ENCODE measurements at places on chromosomes 5 and 9.
A peak's percentile ranks its signal among the peaks of the same experiment; 100 is the strongest.

DNA sequence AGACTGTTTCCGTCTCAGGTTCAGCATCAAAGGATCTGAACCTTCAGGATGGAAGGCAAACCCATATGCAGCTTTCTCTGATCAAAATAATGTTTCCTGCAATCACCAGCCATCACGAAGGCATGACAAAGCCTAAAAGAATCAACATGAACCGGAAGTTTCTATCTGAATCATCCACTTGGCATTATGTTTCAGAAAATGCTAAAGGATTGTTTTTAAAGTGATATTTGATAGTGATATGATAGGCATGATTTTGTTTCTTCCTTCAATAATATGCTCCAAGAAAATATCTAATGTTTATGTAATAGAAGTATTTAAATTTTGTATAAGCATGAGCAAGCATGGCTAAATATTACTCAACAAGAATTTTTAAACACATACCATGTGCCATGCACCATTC is 219.6 kb downstream of the PLK2 start:
- no peaks in the 10 kb centered on the region for H3K27me3 ChIP-seq
- no peaks in the 10 kb centered on the region for H3K36me3 ChIP-seq
- DNase-seq = no peak

- H3K27me3 ChIP-seq = no peaks in the 10 kb centered on the region
- no peaks in the 10 kb centered on the region for H3K36me3 ChIP-seq
- no peak overlapping the region for H3K4me3 ChIP-seq
- H3K27ac ChIP-seq = peak overlapping the region; percentile 87
- peaks cover 30% of the 10 kb centered on the region for H3K4me1 ChIP-seq
- no peak for DNase-seq
These were observed 274.5 kb upstream of the PTGER4 start for GRCh38 chr5:40405230-40405629.

DNA sequence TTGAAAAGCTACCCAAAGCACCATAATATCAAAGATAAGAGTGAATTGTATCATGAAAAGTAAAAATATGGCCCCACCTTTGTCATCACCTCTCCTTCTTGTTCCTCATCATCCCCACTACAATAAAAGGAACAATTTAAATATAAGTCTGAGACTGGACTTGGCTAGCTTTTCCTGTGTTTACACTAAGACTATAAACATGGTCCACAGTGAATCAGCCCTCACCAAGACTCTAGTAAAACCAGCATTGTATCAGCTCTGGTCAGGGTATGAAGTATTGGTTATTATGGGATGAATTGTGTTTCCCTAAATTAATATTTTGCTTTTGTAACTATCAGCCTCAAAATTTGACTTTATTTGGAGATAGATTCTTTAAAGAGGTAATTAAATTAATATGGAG is 105.4 kb downstream of the SLC25A46 start:
- no peak overlapping the region for H3K4me3 ChIP-seq
- no peak overlapping the region for H3K27ac ChIP-seq
- no peak for DNase-seq
- no peaks in the 10 kb centered on the region for H3K27me3 ChIP-seq
- H3K4me1 ChIP-seq = no peaks in the 10 kb centered on the region
- H3K36me3 ChIP-seq = no peaks in the 10 kb centered on the region

DNA sequence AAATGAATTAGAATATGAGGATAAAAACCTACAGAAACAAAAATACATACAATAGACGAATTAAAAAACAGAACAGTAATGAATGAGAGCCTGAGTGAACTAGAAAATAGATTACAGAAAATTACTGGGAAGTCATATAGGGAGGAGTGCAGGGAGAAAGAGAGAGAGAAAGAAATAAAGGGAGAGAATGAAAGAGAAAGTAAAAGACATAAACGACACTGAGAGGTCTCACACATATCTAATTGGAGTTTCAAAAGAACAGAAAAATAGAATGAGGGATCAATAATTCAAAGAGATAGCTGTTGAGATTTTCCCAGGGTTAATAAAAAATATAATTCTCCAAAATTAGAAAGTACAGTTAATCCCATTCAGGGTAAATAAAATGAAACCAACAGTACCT is 156.4 kb upstream of the FTMT start:
- no peaks in the 10 kb centered on the region for H3K27me3 ChIP-seq
- H3K4me1 ChIP-seq = no peaks in the 10 kb centered on the region
- DNase-seq = no peak
- no peaks in the 10 kb centered on the region for H3K36me3 ChIP-seq
- H3K4me3 ChIP-seq = no peak overlapping the region
- no peak overlapping the region for H3K27ac ChIP-seq

GRCh38 chr9:10079284-10079964 is 533.4 kb downstream of the PTPRD start:
- no peaks in the 10 kb centered on the region for H3K36me3 ChIP-seq
- H3K27me3 ChIP-seq = no peaks in the 10 kb centered on the region
- H3K4me3 ChIP-seq = no peak overlapping the region
- no peaks in the 10 kb centered on the region for H3K4me1 ChIP-seq
- no peak for DNase-seq

- H3K27ac ChIP-seq = no peak overlapping the region
- no peaks in the 10 kb centered on the region for H3K4me1 ChIP-seq
- peak; percentile 32 for DNase-seq
- H3K4me3 ChIP-seq = no peak overlapping the region
- H3K27me3 ChIP-seq = no peaks in the 10 kb centered on the region
These were observed 33.8 kb upstream of the ACO1 start for GRCh38 chr9:32350682-32351081.

- no peaks in the 10 kb centered on the region for H3K36me3 ChIP-seq
- H3K27me3 ChIP-seq = no peaks in the 10 kb centered on the region
- H3K27ac ChIP-seq = no peak overlapping the region
- H3K4me3 ChIP-seq = no peak overlapping the region
- H3K4me1 ChIP-seq = no peaks in the 10 kb centered on the region
- DNase-seq = no peak
These were observed 289.7 kb upstream of the DAP start for GRCh38 chr5:11050596-11051304.

- no peak overlapping the region for H3K27ac ChIP-seq
- H3K4me3 ChIP-seq = no peak overlapping the region
- no peaks in the 10 kb centered on the region for H3K36me3 ChIP-seq
- DNase-seq = no peak
- H3K4me1 ChIP-seq = no peaks in the 10 kb centered on the region
These were observed 90.1 kb downstream of the MPDZ start for GRCh38 chr9:13189362-13189761.

DNA sequence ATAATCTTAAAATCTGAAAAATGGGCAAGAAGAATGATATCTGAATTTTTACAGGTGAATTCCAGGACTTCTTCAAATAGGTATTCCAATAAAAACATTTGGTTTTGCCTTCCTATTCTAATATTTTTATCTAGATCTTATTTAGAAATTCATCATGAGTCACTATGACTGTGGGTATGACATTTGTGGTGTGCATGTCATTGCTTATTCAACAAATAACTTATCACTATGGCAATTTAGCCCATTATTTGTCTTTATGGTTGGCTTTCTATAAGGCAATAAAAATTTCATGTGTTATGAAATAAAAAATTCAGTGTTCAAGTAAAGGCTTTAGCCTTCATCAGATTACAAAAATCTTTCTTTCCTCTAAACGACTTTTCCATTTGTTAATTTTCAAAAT is 1139.6 kb upstream of the NUDT12 start:
- no peak overlapping the region for H3K27ac ChIP-seq
- H3K36me3 ChIP-seq = no peaks in the 10 kb centered on the region
- H3K27me3 ChIP-seq = no peaks in the 10 kb centered on the region
- no peaks in the 10 kb centered on the region for H3K4me1 ChIP-seq

- no peak overlapping the region for H3K27ac ChIP-seq
- no peaks in the 10 kb centered on the region for H3K36me3 ChIP-seq
- no peaks in the 10 kb centered on the region for H3K27me3 ChIP-seq
- no peak overlapping the region for H3K4me3 ChIP-seq
These were observed 21.7 kb upstream of the TCOF1 start for GRCh38 chr5:150335778-150336177.

DNA sequence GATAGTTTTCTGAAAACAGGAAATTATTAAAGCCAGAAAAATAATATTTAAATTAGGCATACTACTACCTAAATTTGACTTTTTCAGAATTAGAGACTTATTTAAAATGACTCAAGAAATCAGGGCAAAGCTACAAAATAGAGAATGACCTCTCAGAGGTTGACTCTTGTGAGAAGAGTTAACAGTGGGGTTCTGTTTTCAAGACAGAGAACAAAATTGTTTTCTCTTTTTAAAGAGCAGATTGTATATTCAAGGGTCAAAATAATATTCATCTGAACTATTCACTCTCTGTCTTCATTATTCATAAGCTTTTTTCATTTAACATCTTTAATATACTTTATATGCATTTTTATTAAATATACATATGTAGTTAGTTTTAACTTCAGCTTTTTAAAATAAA is 21.9 kb upstream of the AUH start:
- H3K27ac ChIP-seq = no peak overlapping the region
- no peaks in the 10 kb centered on the region for H3K27me3 ChIP-seq
- no peaks in the 10 kb centered on the region for H3K4me1 ChIP-seq

- no peak overlapping the region for H3K4me3 ChIP-seq
- H3K27ac ChIP-seq = no peak overlapping the region
- no peaks in the 10 kb centered on the region for H3K27me3 ChIP-seq
- H3K4me1 ChIP-seq = no peaks in the 10 kb centered on the region
- DNase-seq = no peak
These were observed 48.6 kb downstream of the AMBP start for GRCh38 chr9:114029311-114030170.

DNA sequence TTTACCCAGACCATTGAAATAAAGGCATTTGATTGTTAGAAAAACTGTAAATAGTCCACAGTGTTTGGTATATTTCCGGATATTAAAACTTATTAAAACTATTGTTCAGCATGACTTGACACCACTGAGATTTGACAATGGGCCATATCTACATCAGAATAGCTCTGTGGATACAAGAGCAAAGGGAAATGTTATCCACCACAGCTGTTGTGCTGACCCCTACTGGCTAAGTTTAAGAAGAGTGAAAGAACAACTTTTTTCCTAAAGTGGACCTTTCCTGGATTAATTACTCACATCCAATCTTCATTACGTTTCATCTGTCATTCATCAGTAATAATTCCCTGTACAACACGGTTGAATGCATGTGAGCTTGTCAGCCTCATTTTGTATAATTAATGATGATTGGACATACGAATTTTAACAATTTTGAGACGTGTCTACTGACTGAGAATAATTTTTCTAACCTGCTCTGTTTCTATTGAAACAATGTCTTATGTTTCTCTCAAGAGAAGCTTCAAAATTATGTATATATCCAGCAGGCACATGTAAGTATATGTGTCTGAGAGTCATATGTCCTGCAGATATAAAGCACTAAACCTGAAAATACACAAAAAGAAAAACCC is 1952.6 kb downstream of the MAT2B start:
- no peak overlapping the region for H3K4me3 ChIP-seq
- no peaks in the 10 kb centered on the region for H3K36me3 ChIP-seq
- DNase-seq = no peak
- no peaks in the 10 kb centered on the region for H3K27me3 ChIP-seq
- H3K4me1 ChIP-seq = no peaks in the 10 kb centered on the region

DNA sequence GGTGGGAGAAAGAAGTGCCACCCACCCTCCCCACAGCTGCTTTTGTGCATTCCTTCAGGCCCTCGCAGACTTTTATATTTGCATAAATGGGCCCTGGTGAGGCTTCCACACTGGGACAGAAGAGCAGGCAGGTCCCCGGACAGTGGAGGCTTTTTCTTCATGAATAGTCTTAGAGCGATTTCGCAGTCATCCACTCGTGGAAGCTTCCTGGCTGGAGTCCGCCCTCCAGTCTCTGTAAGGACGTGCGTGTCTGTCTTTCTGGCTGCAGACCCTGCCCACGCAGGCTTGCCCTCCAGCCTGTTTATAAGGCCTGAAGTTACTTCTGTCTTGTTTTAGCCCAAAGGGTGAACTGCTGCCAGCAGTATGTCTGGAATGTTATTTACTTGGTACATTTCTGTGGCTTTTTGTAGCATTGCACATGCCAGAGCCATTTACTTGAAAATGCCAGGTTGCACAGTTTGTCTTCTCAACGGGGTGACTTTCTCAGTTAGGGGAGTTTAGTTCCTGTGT is 195.7 kb downstream of the AOPEP start:
- no peaks in the 10 kb centered on the region for H3K36me3 ChIP-seq
- no peak for DNase-seq
- H3K4me3 ChIP-seq = no peak overlapping the region
- no peak overlapping the region for H3K27ac ChIP-seq
- H3K4me1 ChIP-seq = no peaks in the 10 kb centered on the region

- H3K4me1 ChIP-seq = no peaks in the 10 kb centered on the region
- no peak for DNase-seq
- H3K27me3 ChIP-seq = no peaks in the 10 kb centered on the region
These were observed 116.0 kb upstream of the IRX2 start for GRCh38 chr5:2867373-2867933.

DNA sequence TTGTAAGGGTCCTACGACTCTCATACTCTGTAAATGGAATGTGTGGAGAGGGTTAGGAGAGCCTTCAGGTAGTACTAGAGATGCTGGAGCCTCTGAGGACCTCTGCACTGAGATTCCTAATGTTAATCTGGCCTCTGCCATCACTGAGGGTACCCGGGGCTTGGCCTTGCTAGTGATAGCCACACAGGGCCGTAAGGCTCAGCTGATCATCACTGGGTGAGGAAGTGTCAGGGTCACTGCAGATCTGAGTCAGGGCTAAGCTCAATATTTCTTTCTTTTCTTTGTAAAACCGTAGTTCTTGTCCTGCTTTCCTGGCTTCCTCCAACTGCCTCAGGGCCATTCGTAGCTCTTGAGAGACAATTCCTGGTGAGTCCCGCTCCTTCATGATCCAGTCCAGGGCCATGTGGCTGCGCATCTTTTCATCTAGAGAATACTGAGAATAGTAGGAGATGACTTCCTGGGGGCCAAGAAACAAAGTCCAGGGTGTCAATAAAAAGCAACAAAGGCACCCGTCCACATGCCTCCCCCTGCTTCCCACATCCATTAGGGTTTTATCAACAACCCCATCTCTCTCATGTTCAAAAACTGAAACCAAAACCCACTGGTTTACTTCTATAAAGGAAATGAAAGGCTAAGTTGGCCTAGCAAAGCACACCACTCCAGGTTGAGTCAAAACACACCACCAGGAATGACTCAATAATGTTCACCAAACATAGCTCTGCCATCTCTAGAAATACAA is 47.7 kb downstream of the LIX1 start:
- no peaks in the 10 kb centered on the region for H3K4me1 ChIP-seq
- H3K27me3 ChIP-seq = no peaks in the 10 kb centered on the region
- no peaks in the 10 kb centered on the region for H3K36me3 ChIP-seq
- H3K27ac ChIP-seq = no peak overlapping the region
- no peak for DNase-seq
- H3K4me3 ChIP-seq = no peak overlapping the region

GRCh38 chr9:69816735-69817134 is 3.9 kb upstream of the CFAP95 start:
- no peak overlapping the region for H3K4me3 ChIP-seq
- H3K36me3 ChIP-seq = no peaks in the 10 kb centered on the region
- peaks cover 8% of the 10 kb centered on the region for H3K4me1 ChIP-seq
- DNase-seq = no peak
- H3K27me3 ChIP-seq = peaks cover 3% of the 10 kb centered on the region
- no peak overlapping the region for H3K27ac ChIP-seq

DNA sequence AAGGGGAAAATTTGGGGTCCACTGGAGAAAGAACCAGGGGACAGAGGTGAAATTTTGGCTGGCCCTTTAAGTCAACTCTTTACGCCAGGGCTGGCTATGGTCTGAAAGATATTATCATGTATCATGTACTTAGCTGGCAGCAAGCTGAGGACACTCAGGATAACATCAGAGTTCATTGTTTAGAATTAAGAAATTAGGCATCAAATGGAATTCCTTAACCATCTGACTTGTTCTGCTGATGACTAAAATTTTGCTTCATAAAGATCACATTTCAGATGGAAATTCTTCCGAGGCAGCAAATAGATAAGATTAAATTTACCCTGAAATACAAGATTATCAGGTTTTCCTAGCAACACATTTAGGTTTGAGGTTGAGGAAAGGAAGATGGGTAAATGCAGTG is 269.4 kb upstream of the KLF9 start:
- no peak overlapping the region for H3K4me3 ChIP-seq
- peaks cover 2% of the 10 kb centered on the region for H3K27me3 ChIP-seq
- H3K4me1 ChIP-seq = no peaks in the 10 kb centered on the region
- H3K36me3 ChIP-seq = no peaks in the 10 kb centered on the region
- H3K27ac ChIP-seq = no peak overlapping the region
